ENCODE measurements at places on chromosomes 16 and 17.
A peak's percentile ranks its signal among the peaks of the same experiment; 100 is the strongest.

GRCh38 chr17:35192708-35193107 is 1.5 kb downstream of the SLC35G3 start:
- no peak for DNase-seq

GRCh38 chr16:22614271-22614947 is 103.7 kb downstream of the NPIPB5 start:
- no peak for DNase-seq

DNA sequence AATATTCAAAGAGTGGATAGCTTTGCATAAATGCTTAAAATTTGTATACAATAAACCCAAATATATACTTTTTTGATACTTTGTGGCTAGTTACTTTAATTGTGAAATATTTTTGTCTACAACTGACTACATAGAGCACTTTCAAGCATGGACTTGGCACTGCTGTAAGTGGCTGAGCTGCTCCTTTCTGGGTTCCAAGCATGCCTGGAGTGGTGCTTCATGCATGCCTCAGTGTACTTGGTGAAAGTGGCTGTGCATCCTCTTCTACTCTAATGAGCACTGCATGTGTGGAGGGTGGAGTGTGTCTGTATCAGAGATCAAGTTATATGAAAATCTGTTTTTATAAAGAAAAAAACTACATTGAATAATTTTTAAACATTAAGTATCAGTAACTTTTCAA is 94.1 kb downstream of the OMG start:
- DNase-seq, result peak; percentile 15

GRCh38 chr17:71003736-71004135 is 834.4 kb downstream of the KCNJ2 start:
- DNase-seq, result no peak

DNA sequence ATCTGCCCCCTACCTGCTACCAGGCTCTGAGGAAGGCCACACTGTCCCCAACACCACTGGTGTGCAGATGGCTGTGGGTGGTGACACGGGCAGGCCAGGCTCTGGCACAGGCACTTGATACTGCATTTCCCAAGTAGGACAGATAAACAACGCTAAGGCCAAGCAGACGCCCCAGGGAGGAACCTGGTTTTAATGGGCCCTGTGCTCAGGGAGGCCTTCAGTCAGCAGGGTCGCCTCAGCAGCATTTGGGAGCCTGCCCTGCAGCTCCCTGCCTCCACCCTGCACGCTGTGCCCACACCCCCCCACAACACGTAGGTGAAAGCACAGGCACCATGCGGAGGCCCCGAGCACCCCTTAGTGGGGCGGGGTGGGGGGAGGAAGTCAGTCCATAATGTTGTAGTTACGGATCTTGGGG is 3.3 kb upstream of the FASN start:
- no peak for DNase-seq

- DNase-seq, result no peak
Measured at GRCh38 chr17:333626-334396, 18.8 kb downstream of the RPH3AL start.

DNA sequence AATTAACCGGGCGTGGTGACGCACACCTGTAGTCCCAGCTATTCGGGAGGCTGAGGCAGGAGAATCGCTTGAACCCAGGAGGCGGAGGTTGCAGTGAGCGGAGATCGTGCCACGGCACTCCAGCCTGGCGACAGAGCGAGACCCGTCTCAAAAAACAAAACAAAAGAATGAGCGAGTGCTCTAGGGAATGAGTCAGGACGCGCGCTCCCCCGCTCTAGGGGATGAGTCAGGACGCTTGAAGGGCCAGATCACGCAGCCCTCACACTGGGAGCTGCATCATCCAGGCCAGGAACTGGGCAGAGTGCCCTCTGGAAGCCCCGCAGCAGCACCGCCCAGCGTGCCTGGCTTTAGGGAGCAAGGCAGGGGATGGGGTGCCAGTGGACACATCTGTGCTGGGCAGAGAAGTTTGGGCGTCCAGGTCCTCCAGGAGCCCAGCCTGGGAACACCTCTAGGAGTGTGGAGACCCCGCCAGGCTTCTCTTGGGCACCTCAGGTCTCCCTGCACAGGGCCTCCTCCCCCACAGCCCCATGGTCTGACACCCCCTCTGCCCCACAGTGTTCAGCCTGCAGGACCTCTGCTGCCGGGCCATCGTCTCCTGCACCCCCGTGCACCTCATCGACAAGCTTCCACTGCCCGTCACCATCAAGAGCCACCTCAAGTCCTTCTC is 3.9 kb upstream of the WFIKKN1 start:
- peak; percentile 93 for DNase-seq

GRCh38 chr17:50198026-50198669 is 3.3 kb downstream of the COL1A1 start:
- peak; percentile 60 for DNase-seq

DNA sequence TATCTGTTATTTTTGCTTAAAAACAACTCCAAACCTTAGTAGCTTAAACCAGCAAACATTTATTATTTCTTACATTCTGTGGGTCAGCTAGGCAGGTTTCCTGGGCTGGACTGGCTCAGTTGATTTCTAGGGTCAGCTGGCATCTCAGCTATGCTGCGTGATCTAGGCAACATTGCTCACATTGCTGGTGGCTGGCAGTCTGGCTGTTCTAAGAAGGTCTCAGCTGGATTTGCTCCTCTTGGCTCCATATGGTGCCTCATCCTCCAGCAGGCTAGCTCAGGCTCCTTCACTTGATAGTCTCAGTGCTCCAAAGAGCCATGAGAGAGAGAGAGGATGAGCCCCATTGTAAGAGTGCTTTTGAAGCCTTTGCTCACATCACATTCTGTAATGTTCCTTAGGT is 470.6 kb upstream of the CDH5 start:
- DNase-seq, result no peak

GRCh38 chr17:14398766-14399165 is 97.9 kb downstream of the HS3ST3B1 start:
- DNase-seq, result no peak

DNA sequence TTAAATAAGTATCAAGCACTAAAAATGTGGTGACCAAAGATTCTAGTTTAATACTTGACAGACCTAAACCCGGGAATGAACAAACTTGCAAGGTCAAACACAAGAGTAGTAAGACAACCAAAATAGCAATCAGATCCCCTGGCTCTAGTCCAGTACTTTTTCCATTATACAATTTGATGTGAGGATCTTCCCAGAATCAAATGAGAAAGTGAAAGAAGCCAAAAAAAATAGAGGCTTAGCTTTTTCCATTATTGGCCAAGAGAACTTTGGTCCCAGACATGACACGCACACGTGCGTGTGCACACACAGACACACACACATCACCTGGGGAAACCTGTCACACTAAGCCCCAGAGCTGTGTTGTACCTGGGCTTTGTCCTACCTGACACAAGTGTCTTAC is 300.6 kb upstream of the CDH5 start:
- DNase-seq, result peak; percentile 33
